ENCODE measurements at places on chromosomes 2 and 18. TPM values are rescaled to one million over a fixed set of nuclear protein-coding genes. Genes with fewer than 3 reads are reported as not detected.
A peak's percentile ranks its signal among the peaks of the same experiment; 100 is the strongest.

DNA sequence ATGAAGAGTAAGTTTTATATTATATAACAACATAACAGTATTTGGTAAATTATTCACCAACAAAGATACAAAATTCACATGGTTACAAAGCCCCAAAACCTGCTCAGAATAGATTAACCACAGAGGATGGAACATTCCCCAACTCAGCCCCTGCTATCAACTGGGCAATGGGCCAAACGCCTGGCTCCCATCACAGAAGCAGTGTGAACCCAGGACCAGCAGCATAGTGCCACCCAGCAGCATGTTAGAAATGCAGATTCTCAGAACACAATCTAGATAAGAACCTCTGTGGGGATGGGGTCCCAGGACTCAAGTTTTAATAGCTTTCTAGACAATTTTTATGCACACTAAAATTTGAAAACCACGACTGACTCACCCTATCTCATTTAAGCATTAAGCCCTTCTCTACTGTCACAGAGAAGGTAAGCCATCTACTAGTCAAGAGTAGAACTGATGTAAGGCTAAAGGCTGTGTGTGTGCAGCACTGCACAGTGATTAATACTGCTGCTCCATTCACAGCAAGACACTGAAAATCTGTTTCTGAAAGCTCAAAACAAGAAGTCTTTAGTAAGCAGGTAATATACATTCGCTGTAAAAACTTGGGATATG lies 15.2 kb downstream of the AFG3L2 start:
- no peaks in the 10 kb centered on the region for H3K27me3 ChIP-seq
- no peak for DNase-seq
- peaks cover 54% of the 10 kb centered on the region for H3K36me3 ChIP-seq
- H3K4me3 ChIP-seq = no peak overlapping the region
- no peak overlapping the region for H3K27ac ChIP-seq

DNA sequence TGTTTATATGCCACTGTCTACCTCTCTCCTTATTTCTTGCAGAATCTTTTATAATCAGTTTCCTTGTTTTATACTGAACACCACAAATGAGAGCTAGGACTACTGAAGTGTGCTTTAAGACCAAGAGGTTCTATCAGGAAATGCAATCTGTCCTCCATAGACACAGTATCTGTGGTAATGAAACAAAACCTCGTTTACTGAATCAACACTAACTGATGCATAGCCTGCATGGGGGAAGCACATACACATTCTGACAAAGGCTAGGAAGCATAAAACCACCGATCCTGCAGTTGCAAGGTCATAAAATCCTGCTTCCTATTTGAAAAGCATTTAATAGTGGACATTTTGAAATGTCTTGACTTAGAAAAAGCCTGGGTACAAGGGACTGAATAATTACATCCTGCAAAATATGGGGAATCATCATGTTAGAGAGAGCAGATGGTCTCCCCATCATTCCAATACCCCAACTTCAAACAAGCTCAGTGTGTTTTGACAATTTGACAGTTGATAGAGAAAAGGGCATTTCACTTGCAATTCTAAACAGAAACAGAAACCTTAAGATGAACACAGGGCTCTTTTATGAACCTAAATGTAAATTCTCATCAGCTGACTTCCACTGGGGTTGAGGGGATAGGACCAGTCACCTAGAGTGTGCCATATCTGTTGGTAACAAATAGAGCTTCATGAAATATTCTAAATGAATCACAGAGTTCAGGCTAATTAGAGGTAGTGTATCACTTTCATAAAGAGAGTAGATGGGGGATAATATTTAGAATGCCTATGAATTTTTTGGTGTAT lies 1845.6 kb upstream of the PIK3C3 start:
- DNase-seq = no peak
- no peak overlapping the region for H3K27ac ChIP-seq
- H3K36me3 ChIP-seq = no peaks in the 10 kb centered on the region

- H3K4me1 ChIP-seq = peaks cover 27% of the 10 kb centered on the region
- no peaks in the 10 kb centered on the region for H3K36me3 ChIP-seq
- no peak overlapping the region for H3K4me3 ChIP-seq
- peak overlapping the region; percentile 100 for H3K27ac ChIP-seq
- DNase-seq = peak; percentile 80
Observed at GRCh38 chr2:238290091-238290509, 1.7 kb upstream of the PER2 start.

DNA sequence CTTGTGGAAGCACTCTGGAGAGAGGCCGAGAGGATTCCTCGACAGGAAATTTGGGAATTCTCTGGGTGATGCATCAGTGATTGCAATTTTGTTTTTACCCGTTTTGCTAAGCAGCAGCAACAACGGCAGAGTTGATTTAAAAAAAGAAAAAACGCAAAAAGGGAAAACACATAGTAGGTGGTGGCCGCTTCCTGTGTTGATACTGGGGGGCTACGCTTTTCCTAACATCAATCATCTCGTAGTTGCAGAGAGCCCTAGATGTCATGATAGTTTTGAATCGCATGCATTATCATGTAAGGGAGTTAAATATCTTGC lies 271 bp upstream of the RBM43 start:
- H3K27me3 ChIP-seq = no peaks in the 10 kb centered on the region
- DNase-seq = no peak
- no peaks in the 10 kb centered on the region for H3K36me3 ChIP-seq
- H3K4me3 ChIP-seq = peak overlapping the region; percentile 80
- H3K4me1 ChIP-seq = peaks cover 18% of the 10 kb centered on the region

DNA sequence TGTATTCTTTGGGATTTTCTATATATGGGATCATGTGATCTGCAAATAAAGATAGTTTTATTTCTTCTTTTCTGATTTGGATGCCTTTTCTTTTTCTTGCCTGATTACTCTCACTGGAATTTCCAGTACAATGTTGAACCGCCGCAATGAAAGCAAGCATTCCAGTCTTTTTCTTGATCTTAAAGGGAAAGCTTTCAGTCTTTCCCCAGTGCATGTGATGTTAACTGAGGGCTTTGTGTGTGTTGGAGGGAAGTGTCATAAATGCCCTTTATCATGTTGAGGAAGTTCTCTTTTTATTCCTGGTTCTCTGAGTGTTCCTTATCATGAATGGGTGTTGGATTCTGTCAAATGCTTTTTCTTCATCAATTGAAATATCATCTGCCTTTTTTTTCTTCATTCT lies 16.9 kb upstream of the CYBRD1 start:
- H3K4me3 ChIP-seq = no peak overlapping the region
- H3K27ac ChIP-seq = no peak overlapping the region
- H3K27me3 ChIP-seq = no peaks in the 10 kb centered on the region
- no peak for DNase-seq

- peak; percentile 19 for DNase-seq
- H3K27ac ChIP-seq = no peak overlapping the region
- no peak overlapping the region for H3K4me3 ChIP-seq
- no peaks in the 10 kb centered on the region for H3K4me1 ChIP-seq
- H3K27me3 ChIP-seq = no peaks in the 10 kb centered on the region
Observed at GRCh38 chr2:3001615-3002560, 375.7 kb downstream of the EIPR1 start.

DNA sequence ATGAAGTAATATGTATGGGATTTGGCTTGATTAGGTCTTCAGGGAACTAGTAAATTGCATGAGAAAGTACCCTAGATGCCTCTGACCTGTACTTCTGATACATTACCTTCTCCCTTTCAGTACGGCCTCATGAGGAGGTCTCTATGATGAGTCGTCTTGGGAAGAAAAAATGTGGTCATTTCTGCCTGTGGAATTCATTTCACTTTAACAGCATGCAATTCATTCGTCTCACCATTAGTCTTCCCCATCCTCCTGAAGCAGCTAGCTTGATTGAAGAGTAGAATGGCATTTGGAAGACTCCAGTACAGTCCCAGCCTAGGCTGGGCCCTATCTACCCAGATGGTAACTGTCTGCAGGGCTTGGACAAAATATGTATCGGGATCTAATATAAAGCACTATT lies 52.2 kb downstream of the TMX3 start:
- H3K36me3 ChIP-seq = no peaks in the 10 kb centered on the region
- H3K4me3 ChIP-seq = no peak overlapping the region
- H3K4me1 ChIP-seq = no peaks in the 10 kb centered on the region
- DNase-seq = no peak

The ZBTB7C gene
- 1.2 TPM for total RNA-seq

The DAPL1 gene
- 3.5 TPM for total RNA-seq
